ENCODE measurements at places on chromosomes 1 and 21. TPM values are rescaled to one million over a fixed set of nuclear protein-coding genes. Genes with fewer than 3 reads are reported as not detected.

Gene SH2D2A
- polyA plus RNA-seq = 1.0 TPM

Gene MYBPH
- not detected for polyA plus RNA-seq

Gene HSD11B1
- polyA plus RNA-seq = 7.2 TPM

Gene GSTM5
- 2.9 TPM for polyA plus RNA-seq

Gene FMO2
- 48.9 TPM for polyA plus RNA-seq

Gene PRRX1
- polyA plus RNA-seq = 23.0 TPM

Gene IGSF21
- 1.6 TPM for polyA plus RNA-seq

Gene SPSB1
- polyA plus RNA-seq = 7.5 TPM

Gene LCE2C
- polyA plus RNA-seq = not detected

DNA sequence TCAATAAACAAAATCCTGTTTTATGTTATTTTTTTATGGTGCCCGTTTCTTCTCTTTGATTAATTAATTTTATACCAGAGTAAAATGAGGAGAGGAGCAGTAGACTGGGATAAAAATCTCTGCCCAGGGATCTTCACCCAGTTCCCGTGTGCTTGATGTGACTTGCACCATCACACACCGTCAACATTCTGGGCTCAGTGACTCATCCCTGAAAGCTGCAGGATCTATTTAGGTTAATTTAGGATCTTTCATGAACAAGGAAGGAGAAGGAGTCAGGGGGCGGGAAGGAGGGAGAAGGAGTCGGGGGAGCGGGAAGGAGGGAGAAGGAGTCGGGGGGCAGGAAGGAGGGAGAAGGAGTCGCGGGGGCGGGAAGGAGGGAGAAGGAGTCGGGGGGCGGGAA, 182.4 kb downstream of the SMYD3 start:
- no peaks in the 10 kb centered on the region for H3K27me3 ChIP-seq
- H3K4me3 ChIP-seq = no peak overlapping the region
- no peaks in the 10 kb centered on the region for H3K36me3 ChIP-seq
- DNase-seq = no peak

GRCh38 chr1:48649880-48650279, 126.8 kb downstream of the BEND5 start:
- H3K36me3 ChIP-seq = no peaks in the 10 kb centered on the region
- H3K27me3 ChIP-seq = no peaks in the 10 kb centered on the region
- no peaks in the 10 kb centered on the region for H3K4me1 ChIP-seq
- no peak overlapping the region for H3K4me3 ChIP-seq
- no peak for DNase-seq
- no peak overlapping the region for H3K27ac ChIP-seq

DNA sequence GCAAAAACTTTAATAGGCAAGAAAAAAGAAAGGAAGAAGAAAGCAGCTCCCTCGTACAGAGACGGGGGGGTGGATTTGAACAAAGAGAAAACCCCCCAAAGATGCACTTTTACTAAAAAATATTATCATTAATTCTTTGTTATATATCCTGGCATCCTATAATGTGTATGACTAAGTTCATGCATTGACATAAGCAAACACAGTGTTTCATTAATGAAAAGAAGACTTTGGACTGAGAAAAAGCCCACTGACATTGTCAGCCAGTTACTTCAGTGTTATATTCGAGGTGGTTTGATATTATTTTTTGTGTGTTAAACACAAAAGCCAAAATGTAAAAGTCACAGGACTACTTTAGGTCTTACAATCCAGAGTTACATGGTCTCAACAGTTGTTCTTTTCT, 110.1 kb upstream of the DPYD start:
- H3K36me3 ChIP-seq = no peaks in the 10 kb centered on the region
- no peak for DNase-seq
- H3K27ac ChIP-seq = no peak overlapping the region
- H3K27me3 ChIP-seq = no peaks in the 10 kb centered on the region
- no peak overlapping the region for H3K4me3 ChIP-seq

DNA sequence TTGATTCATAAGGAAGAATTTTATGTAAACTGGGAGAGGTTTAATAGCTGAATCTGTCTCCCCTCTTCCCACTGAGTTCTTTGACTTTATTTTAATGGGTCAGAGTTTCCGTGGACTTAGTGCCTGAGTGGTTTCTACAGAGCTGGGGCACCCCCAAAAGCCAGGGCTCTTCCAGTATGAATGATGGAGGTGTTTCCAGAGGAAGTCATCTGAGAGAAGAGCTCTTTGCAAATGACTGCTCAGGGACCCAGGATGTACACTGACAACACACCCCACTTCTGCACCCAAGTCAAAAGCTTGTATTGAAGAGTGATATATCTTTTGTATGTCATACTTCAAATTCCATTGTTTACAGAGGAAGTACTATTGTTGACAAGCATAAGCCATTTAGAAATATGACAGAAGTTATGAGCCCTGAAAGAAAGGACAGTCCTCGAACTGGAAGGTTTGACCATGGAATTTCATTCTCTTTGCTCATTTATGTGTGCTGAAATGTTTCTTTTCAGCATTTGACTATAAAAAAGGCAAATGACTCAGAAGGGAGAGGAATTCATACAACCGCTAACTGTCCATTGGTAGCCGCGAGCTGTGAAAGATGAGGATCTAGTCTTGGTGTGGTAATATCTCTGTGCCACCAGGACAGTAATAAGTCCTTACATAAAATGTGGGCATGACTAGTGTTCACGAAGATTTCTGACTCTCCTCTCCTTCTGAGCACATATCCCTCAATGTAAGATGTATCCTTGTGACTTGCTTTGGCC, 25.4 kb upstream of the LMX1A start:
- no peaks in the 10 kb centered on the region for H3K36me3 ChIP-seq
- H3K27me3 ChIP-seq = no peaks in the 10 kb centered on the region
- no peak overlapping the region for H3K27ac ChIP-seq
- H3K4me1 ChIP-seq = no peaks in the 10 kb centered on the region

GRCh38 chr1:4002061-4002521, 102.0 kb upstream of the C1orf174 start:
- no peak overlapping the region for H3K4me3 ChIP-seq
- no peaks in the 10 kb centered on the region for H3K36me3 ChIP-seq
- no peaks in the 10 kb centered on the region for H3K4me1 ChIP-seq
- H3K27ac ChIP-seq = no peak overlapping the region
- H3K27me3 ChIP-seq = peaks cover 22% of the 10 kb centered on the region

GRCh38 chr1:184507604-184508280, 120.9 kb downstream of the C1orf21 start:
- no peaks in the 10 kb centered on the region for H3K27me3 ChIP-seq
- H3K4me3 ChIP-seq = no peak overlapping the region
- peaks cover 69% of the 10 kb centered on the region for H3K4me1 ChIP-seq
- H3K36me3 ChIP-seq = no peaks in the 10 kb centered on the region
- no peak for DNase-seq
- H3K27ac ChIP-seq = peak overlapping the region; percentile 86

GRCh38 chr1:227947386-227947675, 401 bp downstream of the WNT9A start:
- DNase-seq = no peak
- H3K27me3 ChIP-seq = no peaks in the 10 kb centered on the region
- peaks cover 56% of the 10 kb centered on the region for H3K4me1 ChIP-seq
- peak overlapping the region; percentile 61 for H3K4me3 ChIP-seq
- no peaks in the 10 kb centered on the region for H3K36me3 ChIP-seq

- no peaks in the 10 kb centered on the region for H3K36me3 ChIP-seq
- DNase-seq = no peak
- peaks cover 69% of the 10 kb centered on the region for H3K4me1 ChIP-seq
- H3K4me3 ChIP-seq = no peak overlapping the region
- no peaks in the 10 kb centered on the region for H3K27me3 ChIP-seq
- no peak overlapping the region for H3K27ac ChIP-seq
Observed at GRCh38 chr1:13763991-13764390, 64.0 kb downstream of the PRDM2 start.

DNA sequence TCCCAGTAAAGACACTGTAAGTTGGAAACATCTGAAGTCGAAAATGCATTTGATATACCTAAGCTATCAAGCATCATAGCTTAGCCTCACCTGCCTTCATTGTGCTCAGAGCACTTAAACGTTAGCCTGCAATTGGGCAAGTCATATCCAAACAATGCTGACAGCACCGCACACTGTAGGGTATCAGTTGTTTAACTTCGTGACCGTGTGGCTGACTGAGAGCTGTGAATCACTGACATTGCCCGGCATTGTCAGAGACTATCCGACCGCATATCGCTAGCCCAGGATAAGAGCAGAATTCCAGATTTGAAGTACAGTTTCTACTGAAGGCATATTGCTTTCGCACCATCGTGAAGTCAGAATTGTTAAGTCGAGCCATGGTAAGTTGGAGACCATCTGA, 41.5 kb downstream of the GALNT2 start:
- H3K4me1 ChIP-seq = peaks cover 52% of the 10 kb centered on the region
- no peak overlapping the region for H3K4me3 ChIP-seq
- no peak overlapping the region for H3K27ac ChIP-seq
- H3K27me3 ChIP-seq = no peaks in the 10 kb centered on the region
- no peaks in the 10 kb centered on the region for H3K36me3 ChIP-seq

GRCh38 chr1:52592637-52593323, 9.4 kb upstream of the GPX7 start:
- no peak overlapping the region for H3K27ac ChIP-seq
- H3K4me1 ChIP-seq = no peaks in the 10 kb centered on the region
- H3K4me3 ChIP-seq = no peak overlapping the region
- no peaks in the 10 kb centered on the region for H3K36me3 ChIP-seq
- H3K27me3 ChIP-seq = no peaks in the 10 kb centered on the region

- H3K27ac ChIP-seq = peak within 1 kb of the TSS; percentile 23
- peak within 1 kb of the TSS; percentile 44 for H3K4me3 ChIP-seq
- H3K27me3 ChIP-seq = no peaks in the 10 kb centered on the region
- H3K36me3 ChIP-seq = no peaks in the 10 kb centered on the region
Observed at GRCh38 chr1:198638894-198639635, at the start of gene PTPRC. PTPRC (plus strand) TSS chr1:198639040; CDS start chr1:198639269, 229 bp downstream.

GRCh38 chr1:199918196-199918769, 109.2 kb upstream of the NR5A2 start:
- H3K27me3 ChIP-seq = peaks cover 2% of the 10 kb centered on the region
- no peak for DNase-seq
- no peak overlapping the region for H3K27ac ChIP-seq
- no peak overlapping the region for H3K4me3 ChIP-seq
- H3K36me3 ChIP-seq = no peaks in the 10 kb centered on the region

DNA sequence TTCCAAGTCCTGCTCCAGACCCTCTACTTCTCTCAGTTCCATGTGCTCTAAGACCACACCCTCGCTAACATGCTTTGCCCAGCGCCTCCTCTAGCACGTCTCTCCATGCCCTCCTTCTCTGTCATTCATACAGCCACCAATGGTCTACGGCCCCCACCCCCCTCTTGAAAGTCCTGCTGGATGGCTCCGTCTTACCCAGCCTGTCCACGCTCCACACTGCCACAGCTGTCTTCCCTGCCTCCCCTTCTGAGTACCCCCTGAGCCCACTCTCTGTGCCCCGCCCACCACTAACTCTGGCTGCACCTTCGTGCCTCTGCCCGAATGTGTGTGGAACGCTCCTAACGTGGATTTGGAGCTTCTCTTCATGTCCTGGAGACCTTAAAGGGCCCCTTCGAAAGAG, 244.6 kb downstream of the TRABD2B start:
- H3K36me3 ChIP-seq = no peaks in the 10 kb centered on the region
- H3K27me3 ChIP-seq = peaks cover 11% of the 10 kb centered on the region
- no peak for DNase-seq
- H3K4me3 ChIP-seq = no peak overlapping the region
- H3K4me1 ChIP-seq = no peaks in the 10 kb centered on the region

DNA sequence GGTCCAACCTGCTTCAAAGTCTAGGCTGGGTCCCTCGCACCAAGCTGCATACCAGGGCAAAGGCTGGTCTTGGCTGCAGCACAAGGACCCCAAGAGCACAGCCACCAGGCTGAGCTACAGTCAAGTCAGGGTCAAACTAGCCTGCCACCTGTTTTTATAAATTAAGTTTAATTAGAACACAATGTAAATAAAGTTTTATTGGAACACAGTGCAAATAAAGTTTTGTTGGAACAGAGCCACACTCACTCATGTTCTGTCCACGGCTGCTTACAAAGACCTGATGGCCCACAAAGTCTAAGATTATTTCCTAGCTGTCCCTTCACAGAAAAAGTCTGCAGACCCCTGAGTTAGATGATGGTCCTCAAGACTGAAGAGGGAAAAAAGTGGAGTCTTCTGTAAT, 66.2 kb downstream of the MRPL37 start:
- DNase-seq = no peak
- H3K4me1 ChIP-seq = peaks cover 17% of the 10 kb centered on the region
- no peaks in the 10 kb centered on the region for H3K36me3 ChIP-seq
- no peak overlapping the region for H3K27ac ChIP-seq

DNA sequence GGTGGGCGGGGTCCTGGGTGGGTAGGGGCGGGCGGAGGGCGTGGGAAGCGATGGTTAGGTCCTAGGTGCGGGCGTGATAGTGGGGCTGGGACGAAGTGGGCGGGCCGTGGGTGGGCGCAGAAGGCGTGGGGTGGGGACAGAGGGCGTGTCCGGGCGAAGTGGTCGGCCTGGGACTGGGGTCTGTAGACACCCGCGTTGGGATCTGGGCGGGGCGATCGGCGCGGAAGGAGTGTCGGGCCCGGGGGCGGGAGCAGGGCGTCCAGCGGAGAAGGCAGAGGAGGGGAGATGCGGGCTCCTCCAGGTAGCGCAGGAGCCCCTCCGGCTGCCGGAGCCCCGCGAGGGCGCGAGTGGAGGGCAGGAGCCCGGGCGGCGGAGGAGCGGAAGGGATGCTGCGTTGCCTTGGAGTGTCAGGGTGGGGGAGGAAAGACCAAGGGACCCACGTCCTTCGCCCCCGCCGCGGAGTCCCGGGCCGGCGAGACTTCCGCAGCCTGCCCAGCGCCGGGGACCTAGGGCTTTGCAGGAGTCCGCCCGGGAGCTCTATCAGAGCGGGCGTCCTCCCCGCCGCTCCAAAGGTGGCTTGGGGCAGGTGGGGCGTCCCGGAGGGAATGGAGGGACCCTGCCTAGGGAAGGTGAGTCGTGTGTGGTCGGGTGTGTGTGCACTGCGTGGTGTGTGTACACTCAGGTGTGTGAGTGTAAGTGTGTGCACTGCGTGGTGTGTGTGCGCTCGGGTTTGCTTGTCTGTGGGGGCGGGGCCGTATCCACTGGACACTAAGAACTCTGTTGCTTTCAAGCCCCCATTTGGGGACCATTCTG, 27.0 kb upstream of the PRSS38 start:
- H3K4me3 ChIP-seq = peak overlapping the region; percentile 71
- no peak for DNase-seq
- peak overlapping the region; percentile 54 for H3K27ac ChIP-seq
- no peaks in the 10 kb centered on the region for H3K36me3 ChIP-seq
- peaks cover 10% of the 10 kb centered on the region for H3K4me1 ChIP-seq

DNA sequence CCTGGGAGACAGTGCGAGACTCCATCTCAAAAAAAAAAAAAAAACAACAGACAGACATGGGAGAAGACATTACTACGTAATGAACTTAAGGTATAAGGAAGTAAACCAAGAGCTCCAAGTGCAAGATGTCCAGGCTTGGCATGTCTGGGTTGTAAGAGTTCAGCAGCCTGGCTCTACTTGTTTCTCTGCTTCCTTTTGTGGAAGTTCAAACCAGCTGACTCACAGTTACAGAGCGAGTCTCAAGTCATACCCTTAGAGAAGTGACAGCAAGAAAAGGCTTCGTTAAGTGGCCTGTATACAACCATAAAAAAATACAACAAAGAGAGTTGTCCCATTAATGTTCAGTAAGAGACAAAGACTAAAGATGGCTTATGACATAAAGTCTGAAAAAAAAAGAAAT, 1.3 kb downstream of the RIT1 start:
- H3K27ac ChIP-seq = no peak overlapping the region
- H3K4me1 ChIP-seq = peaks cover 10% of the 10 kb centered on the region
- no peak for DNase-seq
- peaks cover 80% of the 10 kb centered on the region for H3K36me3 ChIP-seq
- H3K4me3 ChIP-seq = peak overlapping the region; percentile 79
- H3K27me3 ChIP-seq = no peaks in the 10 kb centered on the region

- peak overlapping the region; percentile 26 for H3K27ac ChIP-seq
- H3K36me3 ChIP-seq = peaks cover 66% of the 10 kb centered on the region
- H3K27me3 ChIP-seq = no peaks in the 10 kb centered on the region
- no peak overlapping the region for H3K4me3 ChIP-seq
- peak; percentile 53 for DNase-seq
Observed at GRCh38 chr1:226637147-226637935, 88.8 kb downstream of the STUM start.
